ENCODE measurements at places on chromosomes 7 and 10.

- no peak for DNase-seq
These were observed 10.8 kb downstream of the GIMAP6 start for GRCh38 chr7:150621376-150621775.

GRCh38 chr7:68752485-68753178 is 845.6 kb upstream of the AUTS2 start:
- DNase-seq: no peak

DNA sequence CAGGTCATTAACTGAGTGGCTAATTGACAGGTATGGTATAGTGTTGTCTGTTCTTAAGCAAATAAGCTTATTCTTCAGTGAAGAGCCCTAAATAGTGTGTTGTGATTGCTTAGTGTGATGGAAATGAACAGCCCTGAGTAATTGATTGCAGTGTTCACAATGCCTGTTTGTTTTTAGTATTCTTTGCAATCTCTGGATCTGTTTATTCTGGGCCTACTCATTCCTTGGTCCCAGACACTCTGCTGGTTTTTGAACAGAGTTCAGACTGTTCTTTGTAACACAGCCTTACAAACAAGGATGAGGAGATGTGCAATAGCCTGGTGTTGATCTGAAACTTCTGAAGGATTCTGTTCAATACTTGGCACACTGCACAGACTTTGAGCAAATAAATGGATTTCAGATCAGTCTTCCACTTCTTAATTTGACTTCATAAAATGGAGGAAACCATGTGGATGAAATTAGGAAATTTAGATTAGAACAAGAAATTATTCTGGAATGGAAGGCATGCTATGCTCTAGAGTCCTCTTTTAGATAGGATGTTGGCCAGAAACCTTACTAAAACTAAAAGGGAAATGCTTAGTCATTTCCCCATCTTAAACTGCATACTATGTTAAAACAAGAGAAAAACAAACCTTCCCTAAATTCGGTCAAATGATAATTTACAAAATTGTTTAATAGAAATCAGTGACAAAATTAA is 444.2 kb upstream of the SEMA3D start:
- DNase-seq: no peak

DNA sequence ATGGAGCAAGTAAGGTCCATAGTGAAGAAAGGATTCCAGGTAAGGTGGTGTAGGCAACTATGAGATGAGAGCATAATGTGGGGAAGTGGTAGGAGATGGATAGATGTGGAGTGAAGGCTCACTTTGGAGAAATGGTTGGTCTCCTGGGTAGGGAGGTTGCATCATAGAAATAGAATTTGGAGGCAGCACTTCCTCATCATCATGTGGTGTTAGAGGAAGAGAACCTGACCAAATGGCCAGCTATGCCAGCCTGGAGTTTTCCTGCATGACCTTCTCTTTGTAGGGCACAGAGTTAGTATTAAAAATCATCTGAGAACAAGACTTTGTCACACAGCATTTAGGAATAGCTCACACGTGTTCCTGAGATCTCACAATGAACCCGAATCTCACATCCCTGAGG is 126.7 kb upstream of the CXCL12 start:
- no peak for DNase-seq

All from activated T-helper 1 cell treated with anti-CD3 and anti-CD28 coated beads, Interleukin-2, amount 50 U/mL, for 16 hours (primary cell).